Forelimb muscle (tissue), 1 donor: ENCODE measurements at places on chromosomes 2 and 18.

DNA sequence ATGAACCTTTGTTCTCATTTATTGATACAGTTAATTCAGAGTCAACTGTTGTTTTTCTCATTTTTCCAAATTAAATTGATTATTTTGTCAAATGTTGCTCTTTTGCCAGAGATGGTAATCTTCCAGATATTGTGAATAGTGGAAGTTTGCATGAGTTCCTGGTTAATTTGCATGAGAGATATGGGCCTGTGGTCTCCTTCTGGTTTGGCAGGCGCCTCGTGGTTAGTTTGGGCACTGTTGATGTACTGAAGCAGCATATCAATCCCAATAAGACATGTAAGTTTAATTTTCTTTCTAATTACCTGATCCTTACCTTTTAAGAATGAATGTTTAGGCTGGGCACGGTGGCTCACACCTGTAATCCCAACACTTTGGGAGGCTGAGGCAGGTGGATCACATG lies 7.8 kb downstream of the CYP20A1 start:
- DNase-seq, result no peak

DNA sequence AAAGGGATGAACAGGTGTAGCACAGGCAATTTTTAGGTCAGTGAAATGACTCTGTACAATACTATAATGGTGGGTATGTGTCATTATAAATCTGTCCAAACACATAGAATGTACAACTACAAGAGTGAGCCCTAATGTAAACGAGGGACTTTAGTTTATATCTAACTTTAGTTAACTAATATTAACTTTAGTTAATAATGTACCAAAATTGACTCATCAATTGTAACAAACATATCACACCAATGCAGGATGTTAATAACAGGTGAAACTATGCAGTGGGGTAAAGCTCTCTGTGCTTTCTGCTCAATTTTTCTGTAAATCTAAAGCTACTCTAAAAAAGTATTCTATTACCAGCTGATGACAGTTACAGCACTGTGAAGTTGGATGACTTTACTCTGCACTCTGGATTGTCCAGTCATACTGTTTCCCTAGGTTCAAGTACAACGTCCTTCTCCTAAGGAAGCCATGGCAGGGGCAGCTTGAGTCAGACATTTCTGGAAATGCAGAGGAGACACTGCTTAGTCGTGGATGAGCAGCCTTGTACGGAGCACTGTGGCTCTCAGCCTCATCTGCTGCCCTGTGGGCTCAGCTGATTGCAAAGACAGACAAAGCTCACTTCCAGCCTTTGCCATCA lies 26.1 kb downstream of the TGFA start:
- no peak for DNase-seq

GRCh38 chr18:57276829-57277228 lies 75.5 kb upstream of the ST8SIA3 start:
- DNase-seq, result no peak

GRCh38 chr2:10400978-10401951 lies 46.9 kb downstream of the ODC1 start:
- no peak for DNase-seq

- DNase-seq, result no peak
Observed at GRCh38 chr2:105279126-105279525, 37.6 kb downstream of the GPR45 start.

- no peak for DNase-seq
Observed at GRCh38 chr2:130853391-130853790, 16.7 kb downstream of the ARHGEF4 start.

DNA sequence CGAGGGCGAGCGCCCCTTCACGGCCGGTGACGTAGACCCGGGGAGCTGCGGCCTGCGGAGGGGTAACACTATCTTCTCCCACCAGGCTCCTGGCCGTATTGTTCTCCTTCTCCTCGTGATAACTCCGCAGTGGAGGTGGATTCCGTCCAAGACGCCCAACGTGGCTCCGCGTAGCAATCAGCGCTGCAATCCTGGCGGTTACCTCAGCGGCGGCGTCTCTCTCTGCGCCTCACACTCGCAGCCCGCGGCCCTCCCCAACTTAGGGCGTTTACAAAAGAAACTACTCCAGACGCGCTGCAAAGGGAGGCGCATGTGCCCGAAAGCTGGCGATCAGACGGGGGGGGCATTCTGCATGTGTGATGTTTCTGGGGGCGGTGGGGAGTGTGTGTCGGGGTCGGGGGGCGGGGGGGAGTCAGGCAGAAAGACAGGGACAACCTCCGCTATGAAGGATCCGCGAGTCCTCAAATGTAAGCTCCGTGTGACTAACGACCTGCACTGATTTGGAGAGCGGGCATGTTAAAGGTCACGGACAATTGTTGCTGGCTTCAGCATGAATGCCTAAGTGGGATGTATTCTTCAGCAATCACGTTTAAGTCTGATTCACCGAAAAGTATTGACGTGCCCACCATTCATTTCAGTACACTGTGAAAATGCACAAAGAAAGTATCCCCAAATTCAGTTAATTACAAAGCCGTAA lies 1.3 kb upstream of the ZNF516 start:
- DNase-seq, result no peak

GRCh38 chr2:86295066-86295465 lies 42.4 kb downstream of the REEP1 start:
- DNase-seq, result no peak

GRCh38 chr2:127874378-127875269 lies 11.1 kb downstream of the AMMECR1L start:
- no peak for DNase-seq

DNA sequence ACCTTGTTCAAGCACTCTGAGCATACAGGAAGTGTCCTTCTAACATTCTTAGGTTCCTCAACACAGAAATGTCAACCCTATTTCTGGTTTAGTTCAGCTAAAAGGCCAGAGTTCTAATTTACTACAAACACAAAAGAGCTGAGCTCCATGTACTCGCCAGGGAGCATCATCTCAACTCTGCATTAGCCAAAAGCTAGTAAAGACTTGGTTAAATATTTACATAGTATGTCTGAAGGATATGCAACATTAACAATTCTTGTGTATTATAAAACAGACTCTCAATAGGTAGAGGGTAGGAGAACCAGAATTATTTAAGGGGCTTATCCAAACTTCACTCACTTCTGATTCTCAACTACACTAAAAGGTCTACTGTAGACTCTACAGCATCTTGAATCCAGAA lies 154.6 kb downstream of the THADA start:
- no peak for DNase-seq

GRCh38 chr18:40235836-40236235 lies 1719.2 kb upstream of the PIK3C3 start:
- no peak for DNase-seq

DNA sequence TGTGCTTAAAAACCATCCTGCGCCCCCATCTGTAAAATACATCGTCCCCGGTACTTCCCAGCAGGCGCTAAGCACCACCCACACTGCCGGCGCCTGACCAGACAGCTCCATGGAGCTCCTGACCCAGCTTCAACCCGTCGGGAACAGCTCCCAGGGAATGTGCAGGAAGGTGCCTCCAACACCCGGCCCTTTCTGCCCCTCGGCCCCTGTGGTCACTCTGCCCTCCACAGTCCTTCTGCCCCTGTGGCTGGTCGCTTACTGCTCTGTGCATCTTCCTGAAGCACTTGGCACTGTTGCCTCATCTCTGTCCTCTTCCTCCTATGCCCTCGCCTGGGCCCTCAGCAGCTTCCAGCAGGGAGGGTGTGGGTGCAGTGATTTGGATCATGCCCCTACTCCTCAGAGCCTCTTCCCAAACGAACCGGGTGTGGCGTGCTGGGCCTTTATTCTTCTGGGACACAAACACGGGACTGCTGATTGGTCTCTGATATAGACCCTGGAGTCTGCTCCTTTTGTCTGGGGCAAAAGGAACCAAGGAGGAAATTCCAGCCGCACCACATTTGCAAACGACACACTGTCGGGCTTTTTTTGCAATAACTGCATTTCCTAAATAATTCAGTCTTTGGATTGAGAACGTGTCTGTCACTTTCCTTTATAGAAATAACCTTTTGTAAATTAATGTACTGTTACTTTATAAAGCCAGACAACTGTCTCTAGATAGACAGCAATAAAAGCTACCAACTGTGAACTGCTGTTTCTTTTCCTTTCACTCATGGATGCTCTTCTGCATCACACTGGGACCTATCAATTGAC lies 65.9 kb downstream of the ADI1 start:
- DNase-seq, result no peak

DNA sequence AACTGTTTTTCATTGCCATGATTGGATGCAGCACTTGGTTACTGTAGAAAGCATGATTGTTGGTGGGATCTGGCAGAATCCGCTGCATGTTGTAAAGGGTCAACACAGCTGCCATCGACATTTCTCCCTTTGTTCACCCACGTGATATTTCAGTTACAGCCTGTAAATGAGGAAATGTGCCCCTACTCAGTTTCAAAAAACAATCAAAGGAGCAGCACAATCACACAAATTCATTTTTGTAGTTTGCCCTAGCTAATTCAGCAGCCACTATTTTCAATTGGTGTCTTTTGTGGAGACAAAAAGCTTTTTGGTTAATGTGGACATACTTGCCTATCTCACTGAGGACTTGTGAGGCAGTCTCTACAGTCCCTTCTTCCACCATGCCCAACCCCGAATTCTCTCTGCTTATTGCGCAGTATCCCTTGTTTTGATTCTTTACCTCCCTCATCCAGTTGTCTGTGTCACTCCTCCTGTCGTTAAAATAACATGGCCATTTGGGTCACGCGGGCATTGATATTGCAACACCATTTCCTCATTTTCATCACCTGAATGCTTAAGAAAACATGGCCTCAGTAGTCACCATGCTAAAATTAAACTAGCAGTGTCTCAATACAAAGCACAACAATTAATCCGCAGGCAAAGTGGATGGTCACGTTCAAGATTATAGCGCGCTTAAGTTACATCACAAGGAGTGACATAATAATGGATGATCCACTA lies 6.4 kb upstream of the PROC start:
- no peak for DNase-seq

DNA sequence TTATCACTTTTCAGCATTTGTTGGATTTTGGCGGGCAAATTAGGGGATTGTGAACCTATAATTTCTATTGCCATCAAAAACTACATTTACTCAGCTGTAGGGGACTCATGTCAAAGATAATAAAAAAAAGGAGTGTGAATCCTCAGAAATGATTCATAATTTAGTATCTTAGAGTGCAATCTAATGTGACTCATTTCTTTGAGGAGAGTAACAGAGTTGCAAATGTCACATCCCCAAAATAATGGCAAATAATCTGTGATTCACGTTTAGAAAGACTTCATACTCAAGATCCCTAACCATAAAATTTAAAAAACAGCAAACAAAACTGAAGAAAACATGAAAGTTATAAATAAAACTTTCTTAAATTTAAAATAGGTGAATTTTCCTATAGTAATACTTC lies 373.0 kb downstream of the CDH2 start:
- DNase-seq, result no peak

DNA sequence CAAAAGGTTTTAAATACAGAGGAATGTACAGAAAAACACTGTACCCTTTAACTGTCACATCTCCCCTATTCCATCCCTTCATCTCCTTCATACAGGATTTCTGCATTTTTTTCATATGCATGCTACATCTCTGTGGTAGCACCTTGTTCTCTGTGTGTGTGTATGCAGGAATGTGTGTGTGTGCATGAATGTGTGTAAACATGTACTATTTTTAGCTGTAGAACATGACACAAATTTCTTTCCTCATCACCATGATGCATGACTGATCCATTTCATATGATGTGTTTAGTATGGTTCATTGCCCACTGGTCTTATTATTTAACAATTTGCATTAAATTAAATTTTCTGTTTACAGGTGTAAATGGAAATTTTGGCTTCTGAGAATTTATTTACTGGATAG lies 21.5 kb upstream of the ZEB2 start:
- DNase-seq, result no peak

- DNase-seq, result no peak
Observed at GRCh38 chr2:236562434-236562833, 7.2 kb upstream of the ACKR3 start.

GRCh38 chr2:64837116-64837731 lies 152.0 kb upstream of the SLC1A4 start:
- no peak for DNase-seq
